NCI-H1417 treated with DMSO at 0.1 percent for 48 hours (cell line): ENCODE measurements at places on chromosomes 13 and 19.

GRCh38 chr19:51702103-51702824, 9.1 kb downstream of the SPACA6 start:
- no peak for DNase-seq

DNA sequence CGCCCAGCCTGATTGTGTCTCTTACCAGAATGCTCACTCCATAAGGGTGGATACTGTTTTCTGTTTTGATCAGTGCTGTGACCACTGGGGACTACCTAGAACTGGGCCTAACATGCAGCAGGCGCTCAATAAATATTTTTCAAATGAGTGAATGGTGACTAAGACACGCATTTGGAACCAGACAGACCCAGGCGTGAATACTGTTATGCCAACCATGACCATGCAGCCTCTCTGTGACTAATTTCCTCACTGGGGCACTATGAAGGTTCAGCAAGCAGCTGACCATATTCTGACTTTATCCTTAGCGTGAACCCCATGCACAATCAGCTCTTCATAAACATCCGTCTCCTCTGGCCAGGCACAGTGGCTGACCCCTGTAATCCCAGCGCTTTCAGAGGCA, 13.0 kb upstream of the SPC24 start:
- DNase-seq, result no peak

GRCh38 chr13:21342699-21343442, 116.2 kb downstream of the ZDHHC20 start:
- no peak for DNase-seq

DNA sequence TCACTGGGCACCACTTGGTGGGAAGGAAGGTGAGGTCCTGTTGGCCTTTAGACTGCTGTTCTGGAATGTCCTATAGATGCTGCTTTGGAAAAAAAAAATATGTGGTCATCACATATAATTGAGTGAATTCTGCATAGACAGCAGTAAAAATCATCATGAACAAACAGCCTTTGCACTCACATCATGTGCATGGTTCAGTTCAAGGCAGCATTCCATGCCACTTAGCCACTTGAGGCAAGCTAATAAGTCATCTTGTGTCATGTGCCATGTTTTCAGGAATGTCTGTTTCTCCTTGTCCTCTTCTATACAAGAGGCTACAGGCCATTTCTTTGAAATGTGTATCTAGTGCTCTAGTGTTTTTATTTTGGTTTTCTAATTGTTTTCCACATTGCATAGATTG, 43.9 kb upstream of the TSC22D1 start:
- no peak for DNase-seq

DNA sequence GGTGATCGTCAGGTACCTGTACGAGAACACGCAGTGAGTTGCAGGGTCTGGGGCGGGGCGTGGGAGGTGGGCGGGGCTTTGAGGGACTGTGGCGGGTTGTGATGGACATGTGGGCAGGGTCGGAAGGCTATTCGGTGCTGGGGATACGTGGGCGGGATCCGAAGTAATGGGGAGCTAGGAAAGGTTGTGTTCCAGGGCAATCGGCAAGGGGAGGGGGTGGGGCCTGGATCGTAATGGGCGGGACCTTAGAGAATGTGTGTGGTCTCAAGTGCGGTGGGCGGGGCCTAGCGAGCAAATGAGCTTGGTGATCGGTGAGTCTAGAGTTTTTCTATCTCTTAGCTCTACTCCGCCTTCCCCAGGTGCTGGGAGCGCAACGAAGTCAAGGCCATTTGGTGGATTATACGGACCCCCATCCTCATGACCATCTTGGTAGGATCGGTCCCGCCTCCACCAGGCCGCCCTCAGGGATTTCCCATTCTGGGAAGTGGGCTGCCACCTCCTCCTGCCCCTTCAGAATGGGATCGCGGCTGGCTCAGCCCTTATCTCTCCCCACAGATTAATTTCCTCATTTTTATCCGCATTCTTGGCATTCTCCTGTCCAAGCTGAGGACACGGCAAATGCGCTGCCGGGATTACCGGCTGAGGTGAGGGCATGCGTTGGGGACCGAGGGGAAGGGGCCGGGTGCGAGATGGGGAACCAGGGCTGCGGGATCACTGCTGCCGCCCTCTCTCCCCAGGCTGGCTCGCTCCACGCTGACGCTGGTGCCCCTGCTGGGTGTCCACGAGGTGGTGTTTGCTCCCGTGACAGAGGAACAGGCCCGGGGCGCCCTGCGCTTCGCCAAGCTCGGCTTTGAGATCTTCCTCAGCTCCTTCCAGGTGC, 9.6 kb downstream of the GIPR start:
- no peak for DNase-seq

DNA sequence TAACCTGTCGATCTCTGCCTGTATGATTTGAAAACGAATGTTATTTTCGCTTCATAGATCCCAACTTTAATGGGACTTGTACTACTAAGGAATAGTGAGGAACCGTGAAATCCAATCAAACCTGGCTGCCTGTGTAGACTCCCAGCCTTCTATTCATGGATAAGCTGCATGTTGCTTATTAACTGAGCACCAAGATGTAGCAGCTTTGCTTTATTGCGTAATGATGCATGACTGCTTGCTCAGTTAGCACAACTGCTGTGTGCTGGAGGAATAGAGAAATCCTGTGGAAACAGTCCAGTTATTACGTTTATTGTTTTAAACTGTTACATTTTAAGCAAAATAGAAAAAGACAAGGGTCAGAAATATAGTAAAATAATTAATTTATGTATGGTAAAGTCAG, 108.2 kb downstream of the SHISA2 start:
- DNase-seq, result no peak
